ENCODE measurements at places on chromosomes 2 and 18.

DNA sequence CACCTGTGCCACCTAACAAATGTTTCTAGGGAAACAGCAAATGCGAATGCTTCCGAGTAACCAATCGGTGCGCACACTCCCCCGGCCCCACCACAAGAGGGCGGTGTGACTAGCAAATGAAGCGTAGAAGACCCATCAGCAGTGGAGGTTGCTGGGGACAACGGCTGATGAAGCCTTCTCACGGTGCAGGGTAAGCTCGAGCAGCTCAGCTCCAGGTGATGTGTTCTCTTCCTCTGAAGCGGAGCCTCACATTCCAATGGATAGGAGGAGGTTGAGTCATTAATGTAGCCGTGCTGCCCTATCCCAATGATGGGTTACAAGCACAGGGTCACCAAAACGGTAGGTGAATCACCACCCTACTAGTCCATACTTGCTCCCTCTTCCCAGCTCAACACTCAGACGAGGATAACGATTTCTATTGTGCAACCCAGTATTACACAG is 127.6 kb upstream of the TWIST2 start:
- DNase-seq, result no peak

DNA sequence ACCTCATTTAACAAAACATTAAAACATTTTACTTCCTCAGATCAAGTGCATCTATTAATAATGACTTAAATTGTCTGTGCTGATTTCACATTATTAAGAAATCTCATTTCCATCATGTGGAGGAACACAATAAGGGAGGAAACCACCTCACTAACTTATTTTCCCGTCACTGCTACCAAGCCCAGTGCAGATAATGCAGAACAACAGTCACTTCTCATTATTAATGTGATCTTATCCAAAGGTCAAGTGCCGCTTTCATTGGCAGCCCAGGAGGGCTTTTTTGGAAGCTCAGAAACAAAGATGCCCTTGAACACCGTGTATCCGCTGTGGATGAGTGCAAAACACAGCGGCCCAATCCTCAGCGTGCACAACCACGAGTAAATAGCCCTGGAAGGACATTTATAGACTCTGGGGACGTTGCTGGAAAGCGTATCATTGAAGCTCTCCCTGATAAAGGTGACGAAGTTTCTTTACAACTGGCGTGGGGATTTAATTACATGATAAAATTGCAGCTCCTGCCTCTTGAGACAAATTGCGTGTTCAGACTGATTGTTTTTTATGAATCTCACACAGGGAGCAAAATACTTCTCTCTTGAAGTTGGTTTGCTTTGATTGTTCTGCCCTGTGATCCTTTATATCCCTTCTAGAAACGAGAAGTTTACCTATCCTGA is 13.2 kb downstream of the ASB18 start:
- DNase-seq, result no peak

GRCh38 chr18:44798433-44799048 is 117.9 kb downstream of the SETBP1 start:
- DNase-seq, result no peak

GRCh38 chr2:109419171-109419756 is 194.5 kb downstream of the SEPTIN10 start:
- DNase-seq, result no peak

GRCh38 chr2:70081221-70081620 is 6.1 kb upstream of the PCBP1 start:
- DNase-seq, result no peak

DNA sequence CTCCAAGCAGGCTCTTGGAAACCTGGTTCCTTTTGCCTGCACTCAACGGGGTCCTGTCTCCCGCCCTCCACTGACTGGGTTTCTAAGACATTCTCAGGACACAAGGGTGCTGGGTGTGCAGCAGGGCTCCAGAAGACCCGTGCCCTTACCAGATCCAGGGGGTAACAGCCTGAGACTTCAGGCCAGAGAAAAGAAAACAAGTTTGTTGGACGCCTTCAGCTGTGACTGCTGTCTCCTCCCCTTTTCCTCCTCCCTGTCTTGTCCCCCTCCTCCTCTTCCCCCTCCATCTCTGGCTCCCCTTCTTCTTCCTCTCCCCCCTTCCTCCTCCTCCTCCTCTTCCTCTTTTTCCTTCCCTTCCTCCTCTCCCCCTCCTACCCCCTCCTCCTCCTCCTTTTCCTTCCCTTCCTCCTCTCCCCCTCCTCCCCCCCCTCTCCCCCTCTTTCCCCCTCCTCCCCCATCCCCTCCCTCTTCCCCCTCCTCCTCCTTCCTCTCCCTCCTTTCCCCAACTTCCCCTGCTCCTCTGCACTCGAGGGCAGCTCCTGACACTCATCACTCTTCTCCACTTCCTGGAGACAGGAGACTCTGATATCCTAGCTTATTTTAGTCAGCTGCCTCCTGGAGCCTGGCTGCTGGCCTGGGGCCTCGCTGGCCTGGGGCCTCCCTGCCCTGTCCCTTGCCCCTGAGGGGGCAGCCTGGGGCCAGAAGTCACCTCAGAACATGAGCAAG is 12.4 kb downstream of the ADRA2B start:
- no peak for DNase-seq

DNA sequence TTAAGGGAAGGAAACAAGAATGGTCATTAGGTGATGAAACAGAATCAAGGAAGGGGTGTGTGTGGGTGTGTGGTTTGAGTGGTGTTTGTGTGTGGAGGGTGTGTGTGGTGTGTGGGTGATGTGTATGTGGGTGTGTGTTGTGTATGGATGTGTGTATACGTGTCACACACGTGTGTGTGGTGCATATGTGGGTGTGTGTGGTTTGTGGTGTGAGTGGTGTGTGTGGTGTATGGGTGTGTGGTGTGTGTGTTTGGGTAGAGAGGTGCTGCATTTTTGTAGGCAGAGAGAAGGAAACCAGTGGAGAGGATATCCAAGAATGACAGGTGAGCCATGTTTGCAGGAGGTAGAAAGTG is 1.1 kb upstream of the CEP192 start:
- no peak for DNase-seq

DNA sequence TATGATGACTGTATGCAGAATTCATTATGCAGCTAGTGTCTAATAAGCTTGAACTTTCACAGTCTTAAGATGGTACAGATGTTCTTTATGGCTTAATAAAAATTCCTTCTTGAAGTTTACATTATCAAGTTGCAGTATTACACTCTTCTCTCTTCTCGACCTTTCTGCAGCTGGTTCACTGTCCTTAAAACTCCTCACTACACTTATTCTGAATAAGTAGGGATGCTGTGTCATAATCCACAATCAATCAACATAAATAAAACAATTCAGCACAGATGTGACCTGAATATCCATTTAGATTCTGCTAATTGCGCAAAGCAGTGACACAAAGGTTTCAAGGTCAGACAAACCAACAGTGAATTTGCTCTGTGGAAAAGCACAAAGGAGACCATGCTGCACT is 356.8 kb downstream of the SUCLG1 start:
- no peak for DNase-seq

GRCh38 chr2:201401815-201402214 is 44.7 kb upstream of the FLACC1 start:
- DNase-seq, result no peak

- DNase-seq, result peak; percentile 8
These were observed 13.3 kb upstream of the CYP20A1 start for GRCh38 chr2:203225423-203226039.

- no peak for DNase-seq
These were observed 3.4 kb downstream of the REL start for GRCh38 chr2:60884800-60885199.

DNA sequence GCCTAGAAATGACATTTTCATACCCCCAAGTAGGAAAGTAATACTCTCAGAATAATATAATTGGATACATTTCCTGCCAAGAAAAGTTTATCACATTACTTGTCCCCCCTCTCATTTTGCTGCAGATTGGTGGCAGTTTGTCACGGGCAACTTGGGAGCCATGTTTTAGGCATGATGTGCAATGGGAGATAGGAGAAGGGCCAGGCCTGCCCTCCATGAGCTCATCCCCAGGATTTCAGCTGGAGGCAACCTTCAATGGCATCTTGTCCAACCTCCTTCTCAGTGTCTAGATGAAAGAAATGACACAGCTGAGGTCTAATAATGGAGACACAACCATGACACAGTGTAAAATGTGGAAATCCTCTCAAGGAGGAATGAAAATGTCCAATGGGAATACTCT is 11.4 kb upstream of the RAB31 start:
- DNase-seq, result no peak

DNA sequence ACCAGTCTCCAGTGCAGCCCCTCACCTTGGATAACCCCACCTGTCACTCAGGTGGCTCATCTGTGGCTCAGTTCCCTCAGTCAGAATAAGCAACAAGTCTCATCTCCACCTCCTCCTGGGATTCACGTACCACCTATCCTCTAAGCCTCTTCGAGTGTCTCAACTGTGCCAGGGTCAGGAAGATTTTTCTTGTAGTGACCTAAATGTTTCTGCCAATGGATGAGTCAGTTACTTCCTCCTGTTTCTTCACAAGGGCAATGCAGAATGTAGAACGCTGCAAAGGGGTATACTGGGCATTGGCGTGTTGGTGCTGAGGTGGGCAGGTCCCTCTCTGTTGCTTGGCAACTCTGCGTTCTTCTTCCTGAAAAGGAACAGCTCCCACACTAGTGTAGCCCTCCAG is 213.3 kb upstream of the CXCR4 start:
- DNase-seq, result no peak

DNA sequence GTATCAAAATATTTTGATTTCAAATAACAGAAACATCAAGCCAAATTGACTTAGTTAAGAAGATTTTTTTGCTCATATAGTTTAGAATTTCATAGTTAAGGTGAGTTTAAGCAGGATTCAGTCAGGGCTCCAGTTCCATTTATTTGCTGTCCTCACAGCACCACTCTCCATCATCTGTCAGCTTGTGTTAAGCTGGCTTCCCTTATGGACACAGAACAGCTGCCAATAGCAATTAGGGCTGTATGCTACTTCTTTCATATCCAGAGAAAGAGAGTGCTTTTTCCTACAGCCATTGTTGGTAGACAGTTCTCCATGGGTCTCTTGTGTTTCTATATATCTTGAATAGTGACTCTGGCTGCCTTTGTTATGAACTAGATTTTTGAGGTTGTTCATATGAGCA is 95.4 kb upstream of the CYP20A1 start:
- DNase-seq, result no peak

GRCh38 chr2:210626849-210627248 is 70.5 kb downstream of the CPS1 start:
- DNase-seq, result no peak

- peak; percentile 51 for DNase-seq
These were observed 1.3 kb downstream of the BIRC6 start for GRCh38 chr2:32358111-32358482.

- DNase-seq, result no peak
These were observed 142.1 kb upstream of the LYPD6 start for GRCh38 chr2:149188291-149188690.
